NT2/D1 (cell line): ENCODE measurements at places on chromosomes 16 and 17.
A peak's percentile ranks its signal among the peaks of the same experiment; 100 is the strongest.

DNA sequence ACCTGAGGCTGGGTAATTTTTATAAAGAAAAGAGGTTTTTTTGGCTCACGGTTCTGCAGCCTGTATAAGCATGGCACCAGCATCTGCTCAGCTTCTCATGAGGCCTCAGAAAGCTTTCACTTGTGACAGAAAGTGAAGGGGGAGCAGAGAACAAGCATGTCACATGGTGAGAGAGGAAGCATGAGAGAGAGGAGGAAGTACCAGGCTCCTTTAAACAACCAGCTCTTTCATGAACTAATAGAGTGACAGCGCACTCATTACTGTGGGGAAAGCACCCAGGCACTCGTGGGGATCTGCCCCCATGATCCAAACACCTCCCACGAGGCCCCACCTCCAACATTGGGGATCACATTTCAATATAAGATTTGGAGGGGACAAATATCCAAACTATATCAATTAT, 86.8 kb downstream of the USP32 start:
- DNase-seq, result no peak

GRCh38 chr17:21677911-21678310, 14.4 kb upstream of the KCNJ18 start:
- DNase-seq, result no peak

GRCh38 chr16:57042157-57043111, 49.9 kb upstream of the CPNE2 start:
- no peak for DNase-seq

DNA sequence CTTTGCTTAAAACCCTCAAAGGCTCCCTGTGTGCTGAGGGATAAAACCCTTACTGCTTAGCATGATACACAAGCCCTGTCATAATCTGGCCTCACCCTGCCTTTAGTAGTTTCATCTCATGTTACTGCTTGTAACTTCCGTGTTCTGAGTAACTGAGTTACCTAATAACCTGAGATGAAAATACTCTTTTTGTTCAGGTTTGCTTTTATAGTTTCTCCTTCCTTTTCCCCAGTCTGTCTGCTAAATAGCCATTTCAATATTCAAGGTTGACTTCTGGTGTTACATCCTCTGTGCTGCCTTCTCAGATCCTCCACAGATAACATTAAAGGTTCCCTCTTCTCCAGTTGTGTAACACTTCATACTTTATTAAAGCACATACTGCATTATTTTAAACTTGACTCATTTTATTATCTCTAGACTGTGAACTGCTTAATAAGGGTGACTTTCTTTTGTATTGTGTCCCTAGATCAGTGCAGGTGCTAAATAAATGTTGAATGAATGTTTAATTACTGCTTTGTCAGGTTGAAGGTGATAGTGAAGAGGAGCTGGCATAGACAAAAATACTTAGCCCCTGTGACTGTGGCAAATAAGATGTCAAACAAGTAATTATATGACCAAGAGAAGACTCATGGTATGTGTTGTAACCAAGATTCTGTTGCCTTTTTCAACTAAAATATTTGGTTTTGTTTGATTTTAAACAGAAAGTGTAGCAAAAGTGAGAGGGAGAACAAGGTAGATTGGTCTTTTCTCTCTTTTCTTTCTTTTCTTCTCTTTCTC, 47.8 kb downstream of the NFAT5 start:
- DNase-seq, result no peak

DNA sequence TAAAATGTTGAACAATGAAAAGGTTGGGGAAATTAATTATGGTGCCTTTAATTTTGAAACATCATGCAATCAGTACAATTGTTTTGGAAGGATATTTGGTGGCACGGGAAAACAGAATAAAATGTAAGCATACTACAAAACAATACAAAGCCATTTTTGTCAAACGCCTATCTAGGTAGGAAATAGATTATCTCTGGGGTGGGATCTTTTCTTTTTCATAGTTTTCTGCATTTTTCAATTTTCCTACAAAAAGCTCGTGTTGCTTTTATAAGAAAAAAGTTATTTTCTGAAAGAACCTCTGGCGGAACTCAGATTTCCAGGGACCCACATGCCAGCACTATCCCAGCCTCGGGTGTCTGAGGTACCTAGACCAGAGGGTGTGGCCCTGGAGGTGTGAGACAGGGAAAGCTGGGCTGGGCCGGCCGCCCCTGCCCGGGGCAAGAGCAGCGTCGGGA, 961 bp upstream of the MAP3K3 start:
- DNase-seq, result no peak

DNA sequence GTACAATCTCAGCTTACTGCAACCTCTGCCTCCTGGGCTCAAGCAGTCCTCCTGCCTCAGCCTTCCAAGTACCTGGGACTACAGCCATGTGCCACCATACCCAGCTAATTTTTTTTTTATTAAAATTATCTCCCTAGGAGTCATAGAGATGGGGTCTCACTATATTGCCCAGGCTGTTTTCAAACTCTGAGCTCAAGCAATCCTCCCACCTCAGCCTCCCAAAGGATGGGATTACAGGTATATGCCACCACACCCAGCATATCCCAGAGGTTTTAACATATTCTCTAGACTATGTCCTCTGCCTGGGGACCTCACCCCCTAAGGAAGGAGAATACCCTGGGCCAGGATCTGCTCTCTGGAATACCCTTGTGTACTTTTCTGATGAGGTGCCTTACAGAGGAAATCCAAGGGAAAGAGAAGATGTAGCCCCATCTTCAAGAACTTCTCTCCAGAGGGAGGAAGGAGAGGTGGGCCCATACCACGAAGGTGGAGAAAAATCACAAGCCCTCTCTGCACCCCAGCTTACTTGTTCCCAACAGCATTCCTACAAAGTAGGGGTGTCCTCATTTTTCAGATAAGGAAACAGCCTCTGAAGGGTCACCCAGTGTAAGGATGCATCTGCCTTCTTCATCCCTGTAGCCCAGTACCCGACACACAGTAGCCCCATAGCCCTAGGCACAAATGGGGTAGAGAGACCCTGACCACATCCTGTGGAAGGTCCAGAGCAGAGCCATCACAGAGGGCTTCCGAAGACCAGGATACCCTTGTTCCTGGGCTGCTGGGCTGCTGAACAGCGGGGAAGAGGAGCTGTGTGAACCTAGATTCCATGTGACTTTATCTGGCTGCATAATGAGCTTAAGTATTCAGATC, 151.6 kb downstream of the SOCS1 start:
- no peak for DNase-seq

DNA sequence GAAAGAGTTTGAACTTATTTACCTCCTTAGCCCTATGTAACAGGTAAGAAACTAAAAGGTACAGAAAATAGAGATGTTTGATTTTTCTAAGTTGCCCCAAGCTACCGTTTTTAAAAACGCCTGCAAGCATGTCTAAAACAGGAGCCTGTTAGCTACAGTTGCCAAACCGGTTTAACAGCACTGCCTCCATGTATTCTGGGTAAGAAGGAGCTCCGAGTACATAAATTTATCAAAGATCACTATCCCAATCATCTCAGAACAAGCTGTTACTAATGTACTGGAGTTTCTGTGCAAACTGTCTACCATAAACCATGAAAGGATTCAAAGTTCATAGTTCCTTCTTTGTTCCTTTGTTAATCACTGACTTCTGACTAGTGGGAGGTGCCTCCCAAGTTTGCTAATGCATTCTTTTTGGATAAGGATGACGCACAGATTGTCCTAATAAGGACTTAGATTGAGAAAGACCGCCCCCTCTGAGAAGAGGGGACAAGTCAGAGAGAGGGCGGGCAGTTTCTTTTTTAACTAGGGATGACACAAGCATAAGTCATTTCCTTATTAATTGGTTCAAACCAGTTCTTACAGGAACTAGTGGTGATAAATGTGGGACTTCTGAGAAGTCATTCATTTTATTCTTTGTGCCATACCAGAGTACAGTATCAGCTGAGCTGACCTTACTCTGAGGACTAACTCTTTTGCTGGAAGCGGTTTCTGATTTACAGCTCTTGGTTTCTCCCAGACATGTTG, 55.3 kb downstream of the TUBD1 start:
- DNase-seq, result peak; percentile 82

- no peak for DNase-seq
Observed at GRCh38 chr16:31108794-31109558, 790 bp downstream of the BCKDK start.

DNA sequence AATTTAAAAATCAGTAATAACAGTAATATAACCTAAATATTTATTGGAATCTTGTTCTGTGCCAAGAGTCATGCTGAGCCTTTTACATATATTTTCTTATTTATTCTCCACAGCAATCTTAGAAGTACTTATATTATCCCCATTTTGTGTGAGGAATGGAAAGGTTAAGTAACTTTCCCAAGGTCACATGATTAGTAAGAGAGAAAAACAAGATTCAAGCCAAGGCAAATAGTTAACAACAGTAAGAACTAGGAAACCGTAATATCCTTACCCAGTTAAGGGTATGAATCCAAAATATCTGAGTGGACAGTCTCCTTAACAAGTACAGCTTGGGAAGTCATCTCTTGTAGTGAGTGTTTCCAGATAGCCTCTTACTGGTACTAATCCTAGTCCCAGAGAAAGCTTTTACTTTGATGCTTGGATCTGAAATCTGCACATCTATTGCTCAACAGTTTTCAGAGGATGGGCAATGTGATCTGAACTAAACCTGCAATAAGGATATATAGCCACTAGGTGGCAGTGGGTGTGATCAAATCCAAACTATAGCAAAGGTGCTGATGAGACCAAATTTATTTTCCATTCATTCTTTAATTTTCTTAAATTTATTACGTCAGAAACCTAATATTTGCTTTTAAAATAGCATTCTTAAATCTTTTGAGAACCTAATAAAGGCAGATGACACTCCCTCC, 23.3 kb downstream of the SHISA6 start:
- no peak for DNase-seq

DNA sequence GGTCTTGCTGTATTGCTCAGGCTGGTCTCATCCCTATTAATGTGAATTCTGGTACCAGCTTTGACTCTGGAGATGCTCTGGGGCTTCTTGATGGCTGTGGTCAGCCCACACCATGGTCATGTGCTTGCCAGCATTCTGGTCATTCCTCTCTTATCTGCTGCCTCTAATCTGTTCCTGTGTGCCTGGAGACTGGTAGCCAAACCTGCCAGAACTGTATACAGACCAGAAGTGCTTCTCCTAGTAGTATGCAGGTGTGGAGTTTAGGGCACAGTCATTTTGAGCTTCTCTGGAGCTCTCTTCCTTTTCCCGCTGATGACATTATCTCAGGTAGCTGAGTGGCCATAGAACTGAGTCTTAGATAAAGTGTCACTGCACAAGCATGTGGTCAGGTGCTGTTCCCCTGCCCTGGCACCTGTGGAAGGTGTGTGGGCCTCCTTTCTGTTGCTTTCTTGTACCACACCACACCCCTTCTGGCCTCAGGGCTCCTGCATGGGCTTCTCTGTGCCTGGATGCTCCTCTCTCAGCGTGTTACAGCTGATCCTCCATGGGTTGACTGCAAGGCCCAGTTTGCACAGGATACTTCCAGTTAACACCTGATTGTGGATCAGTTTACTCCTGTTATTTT, 162.7 kb downstream of the SPECC1 start:
- no peak for DNase-seq

GRCh38 chr16:3915426-3916260, 35.1 kb upstream of the CREBBP start:
- no peak for DNase-seq

DNA sequence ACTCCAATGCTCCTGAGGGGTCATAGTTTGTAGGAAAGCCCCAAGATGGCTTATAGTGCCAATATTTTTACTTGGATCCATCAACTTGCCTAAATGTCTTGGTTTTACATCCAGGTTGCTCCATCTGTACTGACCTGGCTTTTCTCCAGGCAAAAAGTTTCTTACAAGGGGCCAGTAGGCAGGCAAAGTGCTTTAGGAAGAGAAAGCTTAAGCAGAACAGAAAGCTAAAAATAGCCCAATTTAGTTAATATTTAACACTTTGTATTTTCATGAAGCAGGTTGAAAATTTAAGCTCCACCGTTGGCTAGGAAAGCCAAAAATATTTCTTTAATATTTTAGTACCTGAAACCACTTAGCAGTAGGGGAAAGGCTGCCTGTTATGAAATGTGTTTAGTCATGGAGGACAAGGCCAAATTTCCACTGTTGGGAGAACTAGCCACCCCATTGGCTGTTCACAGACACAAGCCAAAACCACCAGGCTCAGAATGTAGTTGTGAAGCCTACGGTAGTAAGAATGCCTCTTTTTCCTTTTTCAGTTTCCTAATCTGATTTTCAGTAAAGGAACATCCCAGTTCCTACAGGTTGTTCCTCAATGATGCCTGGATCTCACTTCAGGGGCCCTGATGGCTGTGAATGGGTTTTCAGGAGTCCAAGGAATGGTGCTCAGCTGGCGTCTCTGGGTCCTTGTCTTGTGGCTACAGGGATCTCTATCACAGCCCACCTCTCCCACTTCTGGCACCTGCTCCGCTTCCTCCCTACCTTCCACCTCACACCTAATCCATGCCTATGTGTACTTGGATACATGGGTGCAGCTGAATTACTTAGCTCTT, 324.8 kb downstream of the PMP22 start:
- DNase-seq, result no peak

DNA sequence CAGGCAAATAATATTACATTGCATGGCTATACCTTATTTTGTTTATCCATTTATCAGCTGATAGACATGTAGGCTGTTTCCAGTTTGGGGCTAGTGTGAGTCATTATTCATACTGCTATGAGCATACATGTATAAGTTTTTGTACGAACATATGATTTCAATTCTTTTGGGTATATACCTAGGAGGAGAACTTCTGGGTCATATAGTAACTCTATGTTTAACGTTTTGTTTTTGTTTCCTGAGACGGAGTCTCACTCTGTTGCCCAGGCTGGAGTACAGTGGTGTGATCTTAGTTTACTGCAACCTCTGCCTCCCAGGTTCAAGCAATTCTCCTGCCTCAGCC, 2.4 kb upstream of the ITGAL start:
- no peak for DNase-seq

DNA sequence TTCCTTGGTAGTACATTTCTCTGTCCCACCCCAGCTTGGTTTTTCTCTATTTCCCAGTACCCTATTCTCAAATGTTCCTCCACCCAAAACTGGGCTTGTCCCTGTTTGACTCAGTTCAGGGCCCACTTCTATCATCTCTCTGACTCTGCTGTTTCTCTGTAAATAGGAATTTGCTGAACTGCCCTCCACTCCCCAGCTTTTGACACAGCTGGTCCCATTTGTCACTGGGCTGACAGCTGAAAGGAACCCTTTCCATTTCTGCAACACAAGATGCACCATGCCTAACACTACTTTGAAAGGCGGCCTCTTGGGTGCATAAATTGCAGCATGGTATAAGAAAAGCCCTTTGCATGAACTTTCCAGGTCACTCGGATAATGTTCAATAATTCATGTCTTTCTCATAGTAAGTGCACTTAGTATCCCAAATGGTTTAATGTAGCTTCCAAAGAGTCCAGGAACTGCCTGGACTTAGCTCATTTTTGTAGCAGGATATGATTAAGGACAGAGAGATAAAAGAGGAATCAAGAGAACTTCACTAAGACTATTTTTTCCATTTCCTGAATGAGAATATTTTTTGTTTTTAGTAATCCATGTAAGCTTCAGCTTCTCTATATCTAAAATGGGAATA, 256.7 kb downstream of the CDH11 start:
- DNase-seq, result no peak
